ENCODE measurements at places on chromosomes 12 and 14. TPM values are rescaled to one million over a fixed set of nuclear protein-coding genes. Genes with fewer than 3 reads are reported as not detected.

GRCh38 chr12:82223426-82223825 lies 134.8 kb downstream of the CCDC59 start:
- no peak for DNase-seq

GRCh38 chr12:93042283-93042682 lies 113.2 kb upstream of the EEA1 start:
- DNase-seq = no peak

DNA sequence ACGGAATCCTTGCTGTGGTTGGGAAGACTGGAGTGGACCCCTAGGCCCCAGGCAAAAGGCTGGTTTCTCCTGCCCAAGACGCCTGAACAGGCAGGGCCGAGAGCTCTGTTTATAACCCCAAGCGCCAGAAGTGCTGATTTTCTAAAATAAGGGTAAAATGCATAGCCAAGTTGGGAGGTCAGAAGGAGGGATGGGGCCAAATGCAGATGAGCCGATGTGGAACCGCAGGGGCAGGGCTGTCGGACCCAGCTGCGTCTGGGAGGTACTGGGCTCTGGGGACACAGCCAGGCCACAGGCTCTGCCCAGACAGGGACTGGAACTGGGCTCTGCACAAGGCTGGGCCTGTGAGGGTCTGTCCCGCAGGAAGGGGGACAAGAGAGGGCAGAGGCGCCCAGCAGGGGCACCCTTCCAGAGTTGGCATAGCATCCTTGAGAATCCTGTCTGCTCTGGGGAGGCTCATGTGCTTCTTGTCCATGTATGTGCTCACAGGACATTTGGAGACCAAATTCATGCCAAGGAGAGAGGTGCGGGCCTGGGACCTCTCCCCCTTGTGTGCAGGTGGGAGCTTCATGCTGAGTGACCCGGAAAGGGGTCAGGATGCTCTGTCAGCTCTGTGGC lies 49.1 kb downstream of the JAG2 start:
- no peak for DNase-seq

DNA sequence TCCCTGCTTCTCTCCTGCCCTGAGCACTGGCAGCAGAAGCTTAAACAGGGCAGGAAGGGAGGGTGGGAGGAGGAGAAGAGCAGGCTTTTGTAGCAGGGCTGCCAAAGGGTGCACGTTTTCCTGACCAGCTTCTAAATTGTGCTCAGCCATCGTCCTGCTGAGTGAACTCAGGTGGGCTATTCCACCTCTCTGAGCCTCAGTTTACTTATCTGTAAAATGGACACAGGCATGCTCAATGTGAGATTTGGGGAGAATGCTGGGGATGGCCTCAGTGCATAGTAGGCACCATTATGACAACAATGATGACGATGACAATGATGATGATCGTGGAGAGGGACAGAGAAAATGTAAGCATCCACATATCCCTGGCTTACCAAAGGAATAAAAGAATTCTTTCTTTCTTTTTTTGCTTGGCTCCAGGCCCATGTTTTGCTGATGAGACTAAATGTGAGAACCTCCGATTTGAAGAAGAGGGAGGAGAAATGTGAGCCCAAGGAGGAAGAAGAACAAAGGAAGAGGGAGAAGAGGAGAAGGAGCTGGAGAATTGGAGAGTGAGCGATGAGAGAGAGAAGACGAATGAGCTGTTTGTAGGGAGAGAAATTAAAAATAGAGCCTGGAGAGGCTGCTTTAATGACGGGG lies 105.5 kb upstream of the MYL2 start:
- no peak for DNase-seq

DNA sequence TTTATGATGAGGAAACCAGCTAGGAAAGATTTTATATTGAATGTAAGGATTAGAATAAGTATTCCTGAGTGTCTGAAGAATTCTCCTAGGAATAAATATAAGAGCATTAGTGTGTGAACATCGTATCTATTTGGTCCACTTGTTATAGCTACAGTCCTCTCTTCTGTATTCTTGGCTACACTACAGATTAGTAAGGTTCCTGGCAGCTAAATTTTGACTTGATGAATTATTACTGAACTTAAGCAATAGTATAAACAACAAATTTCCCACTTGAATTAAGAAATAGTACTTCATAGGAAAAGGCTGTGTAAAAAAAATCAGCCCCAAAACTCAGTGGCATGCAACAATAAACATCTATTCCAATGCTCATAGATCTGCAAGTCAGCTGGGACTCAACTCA lies 138.4 kb upstream of the G2E3 start:
- no peak for DNase-seq

DNA sequence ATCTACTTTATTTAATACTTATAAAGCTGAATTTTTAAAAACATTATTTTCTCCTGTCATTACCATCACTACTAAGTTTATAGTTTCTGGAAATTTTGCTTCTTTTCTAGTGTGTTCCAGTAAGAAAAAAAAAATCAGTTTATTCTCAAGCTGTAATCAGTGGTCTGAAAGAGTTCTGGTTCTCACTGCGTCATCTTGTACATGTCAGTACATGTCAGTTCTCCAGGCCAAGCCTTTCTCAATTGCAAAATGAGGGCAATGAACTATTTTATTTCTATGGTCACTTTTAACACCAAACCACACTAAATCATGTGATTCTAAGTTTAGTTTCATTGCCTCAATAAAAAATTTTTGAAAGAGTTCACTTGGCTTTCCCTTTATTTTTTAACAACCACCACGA lies 468.9 kb upstream of the LRFN5 start:
- DNase-seq = peak; percentile 60

DNA sequence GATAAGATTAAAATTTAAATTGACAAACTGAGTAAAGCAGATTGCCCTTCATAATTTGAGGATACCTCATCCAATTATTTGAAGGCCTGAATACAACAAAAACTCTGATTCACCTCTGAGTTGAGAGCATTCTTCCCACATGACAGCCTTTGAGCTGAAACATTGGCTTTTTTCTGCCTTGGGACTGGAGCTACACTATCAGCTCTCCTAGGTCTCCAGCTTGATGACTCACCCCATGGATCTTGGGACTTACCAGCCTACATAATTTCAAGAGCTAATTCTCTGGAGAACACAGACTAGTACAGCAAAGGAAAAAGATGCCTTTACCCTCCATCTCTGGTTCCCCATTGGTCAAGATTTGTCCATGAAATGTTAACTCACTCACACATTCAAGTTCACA lies 555.1 kb downstream of the FOXG1 start:
- peak; percentile 81 for DNase-seq

DNA sequence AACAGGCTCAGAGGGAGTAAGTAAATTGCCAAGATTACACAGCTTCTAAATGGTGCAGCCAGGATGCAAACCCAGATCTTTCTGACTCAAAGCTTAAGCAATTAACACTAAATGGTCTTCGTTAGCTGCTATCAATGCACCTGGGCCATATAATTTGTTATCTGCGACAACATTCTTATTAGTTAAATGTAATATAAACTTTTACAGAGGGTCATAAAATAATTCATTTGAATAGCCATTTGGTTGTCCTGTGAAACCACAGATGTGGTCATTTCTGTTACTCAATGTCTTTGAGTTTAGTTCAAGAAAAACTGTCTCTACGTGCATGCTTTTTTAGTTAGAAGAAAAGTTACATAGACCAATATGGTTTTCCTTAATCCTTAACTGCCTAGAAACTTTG lies 22.1 kb upstream of the NAP1L1 start:
- DNase-seq = no peak

- no peak for DNase-seq
Observed at GRCh38 chr12:110005319-110005973, 6.2 kb downstream of the ANKRD13A start.

DNA sequence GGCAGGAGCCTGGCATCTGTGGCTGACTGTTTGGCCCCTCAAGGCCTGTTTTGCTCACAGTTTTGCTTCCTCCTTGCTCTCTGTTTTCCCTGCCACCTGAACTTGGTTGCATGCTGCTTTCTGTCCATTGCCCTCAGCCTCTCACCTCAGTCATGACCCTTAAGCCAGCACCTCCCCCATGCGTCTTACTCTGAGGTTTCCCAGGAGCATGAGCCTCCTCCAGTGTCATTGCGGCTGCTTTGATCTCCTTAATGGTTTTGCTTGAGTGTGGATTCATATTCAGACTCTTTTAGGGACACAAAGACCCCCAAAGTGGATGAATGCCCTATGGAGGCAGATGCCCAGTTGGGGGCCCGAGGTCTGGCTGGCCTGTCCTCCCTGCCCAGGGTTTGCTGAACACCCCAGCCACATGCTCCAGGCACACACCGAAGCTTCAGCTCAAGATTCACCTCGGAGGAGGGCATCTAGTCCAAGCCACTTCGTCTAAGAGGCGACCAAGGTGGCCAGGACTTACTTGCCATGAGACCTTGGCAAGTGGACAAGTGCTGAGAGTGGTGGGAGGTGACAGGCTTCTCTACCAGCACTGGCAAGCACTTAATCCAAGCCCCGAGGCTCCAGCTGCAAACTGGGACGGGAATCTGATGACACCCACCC lies 95.4 kb upstream of the DIO3 start:
- DNase-seq = no peak

DNA sequence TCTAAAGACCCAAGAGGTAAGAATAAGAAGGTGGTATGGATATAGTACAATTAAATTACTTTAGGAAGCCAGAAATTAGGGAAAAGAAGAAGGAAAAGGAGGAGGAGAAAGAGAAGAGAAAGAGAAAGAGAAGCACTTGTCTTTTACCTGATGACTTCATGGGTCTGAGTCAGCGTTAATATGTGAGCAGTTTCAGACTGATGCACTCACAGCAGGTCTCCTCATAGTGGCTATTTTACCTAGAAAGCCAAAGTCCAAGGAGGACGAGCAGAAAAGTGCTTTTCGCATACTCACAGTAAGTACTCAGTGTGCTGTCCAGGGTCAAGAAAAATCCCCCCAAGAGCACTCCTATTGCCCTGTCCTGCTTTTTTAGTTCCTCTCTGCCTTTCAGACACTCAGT lies 222.1 kb downstream of the C12orf42 start:
- peak; percentile 4 for DNase-seq

DNA sequence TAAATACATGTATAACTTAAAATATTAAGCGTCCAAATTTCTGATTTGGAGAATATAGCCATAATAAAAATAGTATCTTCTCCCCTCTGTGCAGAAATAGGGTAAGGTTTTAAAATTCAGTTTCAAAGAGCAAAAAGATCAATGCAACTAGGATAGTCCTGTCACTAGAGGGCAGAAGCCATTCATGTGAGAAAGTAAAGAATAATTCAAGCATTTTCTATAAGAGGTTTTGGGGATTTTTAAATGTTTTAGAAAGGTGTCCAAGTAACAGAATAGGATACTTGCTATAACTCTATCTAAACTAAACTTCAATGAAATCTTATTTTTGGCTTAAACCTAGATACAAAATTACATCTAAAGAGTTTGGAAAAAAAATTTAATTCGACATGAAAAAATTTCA lies 50.3 kb downstream of the ADAMTS20 start:
- peak; percentile 16 for DNase-seq

GRCh38 chr12:4472046-4472445 lies 26.4 kb upstream of the FGF6 start:
- no peak for DNase-seq

- no peak for DNase-seq
Observed at GRCh38 chr12:58249610-58250009, 308.2 kb downstream of the ATP23 start.

- DNase-seq = no peak
Observed at GRCh38 chr12:58981961-58982360, 61.7 kb upstream of the LRIG3 start.

- DNase-seq = peak; percentile 59
Observed at GRCh38 chr12:52387859-52388258, 2.4 kb upstream of the KRT84 start.

GRCh38 chr14:91919814-91920213 lies 27.7 kb downstream of the FBLN5 start:
- no peak for DNase-seq

DNA sequence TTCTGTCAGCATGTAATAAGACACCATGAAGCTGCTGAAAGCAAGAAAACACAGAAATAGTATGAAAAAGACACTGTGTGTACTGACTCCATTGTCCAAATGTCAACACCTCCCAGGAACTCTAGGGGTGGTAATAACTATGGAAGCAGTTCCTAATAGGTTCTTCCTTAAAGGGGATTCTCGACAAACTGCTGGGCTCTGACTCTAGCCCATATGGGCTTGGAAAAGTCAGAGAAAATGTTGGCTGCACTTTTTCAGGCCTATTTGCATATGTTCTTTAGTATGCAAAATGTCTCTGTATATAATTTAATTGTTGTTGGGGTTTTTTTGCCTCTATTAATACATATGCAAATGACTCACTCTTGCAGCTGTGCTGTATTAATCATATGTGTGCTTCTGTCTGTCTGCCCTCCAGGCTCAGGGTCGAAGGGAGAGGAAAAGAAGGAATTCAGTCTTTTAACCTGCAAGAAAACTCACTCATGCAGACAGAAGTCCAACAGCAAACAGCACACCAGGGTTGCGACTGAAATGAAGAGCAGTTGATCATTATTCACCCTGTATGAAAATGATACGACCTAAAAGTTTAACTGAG lies 317.6 kb downstream of the SOX5 start:
- peak; percentile 62 for DNase-seq

The BIN2 gene
- not detected for total RNA-seq

The EML5 gene
- 0.39 TPM for total RNA-seq

The PCED1B gene
- total RNA-seq = 4.8 TPM

The SERPINA12 gene
- not detected for total RNA-seq

The PTPRO gene
- total RNA-seq = 0.03 TPM

Data from foreskin keratinocyte (primary cell).